ENCODE measurements at places on chromosomes 6 and 20.
A peak's percentile ranks its signal among the peaks of the same experiment; 100 is the strongest.

GRCh38 chr6:43970913-43971775, 156.1 kb downstream of the MRPL14 start:
- DNase-seq = no peak

- DNase-seq = no peak
Observed at GRCh38 chr6:168968228-168968627, 285.4 kb downstream of the THBS2 start.

DNA sequence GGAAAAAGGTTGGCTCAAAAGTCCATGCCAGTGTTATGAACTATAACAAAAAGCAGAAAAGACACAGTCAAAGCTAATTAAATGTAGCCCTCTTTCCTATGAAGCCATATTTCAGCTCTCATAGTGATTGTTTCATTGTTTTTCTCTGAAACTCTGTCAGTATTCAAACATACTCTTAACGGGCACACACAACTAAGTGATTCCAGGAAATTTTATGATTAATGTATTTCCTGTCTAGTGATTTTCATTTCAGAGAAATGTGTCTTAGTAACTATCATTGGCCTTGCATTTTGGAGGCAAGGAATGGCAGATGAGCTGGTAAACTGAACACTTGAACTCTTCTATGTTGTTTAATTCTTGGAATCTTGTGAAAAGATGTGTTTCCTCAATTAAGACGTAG, 68.0 kb downstream of the CLVS2 start:
- DNase-seq = no peak

- no peak for DNase-seq
Observed at GRCh38 chr20:46803123-46804020, 91.3 kb upstream of the EYA2 start.

DNA sequence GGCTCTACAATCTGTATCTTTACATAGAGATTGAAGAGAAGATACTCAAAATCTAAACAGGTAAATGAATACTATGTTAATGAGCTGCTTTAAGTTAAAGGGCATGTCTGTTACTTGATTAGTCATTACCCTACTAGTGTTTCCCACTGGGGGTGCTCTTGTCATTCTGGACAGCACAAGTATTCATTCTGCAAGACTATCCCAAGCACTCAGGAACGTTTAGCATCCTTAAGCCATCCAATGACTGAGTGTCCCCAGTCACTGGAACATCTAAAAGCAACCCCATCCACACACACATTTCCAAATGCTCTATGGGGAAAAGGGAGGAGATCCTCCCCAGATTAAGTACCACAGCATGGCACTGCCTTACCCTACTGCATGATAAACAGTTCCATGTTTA, 25.7 kb downstream of the EZR start:
- DNase-seq = no peak

GRCh38 chr20:39871013-39871412, 818.0 kb downstream of the MAFB start:
- DNase-seq = no peak

DNA sequence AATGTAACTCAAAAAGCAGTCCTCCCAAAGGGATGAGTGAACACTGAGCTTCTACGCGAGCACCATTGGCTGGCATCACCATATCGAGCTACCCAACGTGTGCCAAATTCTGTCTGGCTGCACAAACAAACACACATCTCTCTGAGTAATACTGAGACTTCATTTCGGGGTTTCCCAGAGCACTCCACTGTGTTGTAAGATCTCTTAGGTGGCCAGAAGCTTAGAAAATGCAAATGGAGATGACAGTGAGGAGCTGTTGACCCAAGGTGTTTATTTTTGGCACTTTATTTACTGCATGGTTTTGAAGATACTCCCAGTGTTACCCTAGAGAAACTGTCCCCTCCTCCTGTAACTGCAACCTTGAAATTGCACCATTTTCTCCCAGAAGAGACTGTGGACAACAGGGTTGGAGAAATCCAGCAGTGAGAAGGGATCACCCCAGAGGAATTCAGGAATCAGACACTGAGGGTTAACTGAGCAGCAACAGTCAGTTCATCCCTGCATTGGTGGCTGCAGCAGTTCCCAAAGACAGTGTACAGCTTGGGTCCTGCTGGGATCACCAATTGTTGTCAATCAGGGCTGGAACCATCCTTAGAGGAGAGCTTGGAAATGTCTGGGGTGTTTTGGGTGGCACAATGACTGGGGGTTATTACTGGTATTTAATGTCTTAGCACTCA, 1.0 kb upstream of the RIPOR2 start:
- DNase-seq = peak; percentile 41

DNA sequence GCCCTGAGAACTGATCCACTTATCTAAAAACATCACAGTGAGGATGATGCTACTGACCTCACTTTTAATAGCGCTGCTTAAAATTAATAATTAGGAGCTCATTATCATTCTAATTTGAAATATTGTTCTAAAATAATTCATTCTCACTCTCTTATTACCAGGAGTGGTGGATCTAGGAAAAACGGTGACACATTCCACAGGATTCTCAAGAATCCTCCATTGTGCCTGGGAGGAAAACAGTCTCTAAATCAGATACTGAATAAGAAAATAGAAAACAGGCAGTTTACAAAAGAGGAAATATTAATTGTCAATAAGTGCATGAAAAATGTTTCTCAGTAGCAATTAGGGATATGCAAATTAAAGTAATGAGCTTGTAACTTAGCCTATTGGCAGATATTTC, 187.4 kb downstream of the TENT5A start:
- no peak for DNase-seq

- DNase-seq = no peak
Observed at GRCh38 chr6:44216677-44217331, at the start of gene MYMX. TSS of gene MYMX (plus strand) at chr6:44216926. CDS start at chr6:44217472, 546 bp downstream.

DNA sequence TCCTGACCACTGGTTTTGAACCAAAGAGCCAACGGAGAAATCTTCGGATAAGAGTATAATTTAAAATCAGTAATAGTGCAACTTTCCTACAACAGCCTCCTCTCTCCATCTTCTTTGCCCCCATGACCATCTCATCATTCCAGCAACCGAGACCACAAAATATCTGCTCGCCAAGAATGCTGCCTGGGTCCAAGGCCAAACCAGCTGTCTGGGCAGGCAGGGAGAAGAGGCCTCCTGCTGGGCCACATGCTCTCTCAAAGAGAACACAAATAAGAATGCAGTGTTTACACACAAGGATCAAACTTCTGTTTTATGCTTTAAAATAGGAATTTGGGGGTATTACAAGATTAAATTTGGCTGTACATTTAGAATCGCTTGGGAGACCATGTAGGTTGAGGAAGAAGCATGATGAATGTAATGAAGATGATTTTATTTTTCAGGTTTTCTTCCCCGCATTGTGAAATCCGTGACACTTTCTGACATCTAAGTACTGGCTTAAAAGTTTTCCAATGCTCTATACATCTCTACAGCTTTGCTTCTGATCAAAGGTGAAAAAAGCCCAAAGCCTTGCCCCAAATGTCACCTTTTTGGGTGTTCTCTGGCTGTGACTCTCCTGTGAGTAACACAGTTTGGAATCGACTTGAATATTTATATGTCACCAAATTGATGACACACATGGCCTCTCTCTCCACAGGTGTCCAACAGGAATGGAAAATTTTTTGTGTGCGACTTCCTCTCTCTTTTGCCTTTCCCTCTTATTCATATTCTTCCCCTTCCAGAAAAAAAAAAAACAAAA, 79.4 kb upstream of the PROKR2 start:
- DNase-seq = no peak

GRCh38 chr20:52899041-52899608, 73.0 kb upstream of the TSHZ2 start:
- DNase-seq = no peak

DNA sequence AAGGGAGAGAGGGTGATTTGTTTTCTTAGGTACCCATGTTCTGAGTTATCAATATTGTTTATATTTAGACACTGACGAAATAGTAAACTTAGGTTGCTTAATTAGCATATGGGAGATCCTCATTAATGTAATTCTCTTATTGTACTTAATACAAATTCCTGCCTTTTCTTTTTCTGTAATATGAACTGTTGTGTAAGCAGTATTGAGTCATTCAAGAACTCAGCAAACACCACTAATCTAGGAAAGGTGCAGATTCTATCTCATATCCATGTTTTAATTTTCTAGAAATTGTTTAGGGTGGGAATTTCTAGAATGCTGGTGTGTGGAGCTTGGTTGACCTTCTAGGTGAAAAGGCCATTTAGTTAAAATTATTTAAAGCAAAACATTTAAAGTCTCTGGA, 216.0 kb downstream of the ZFAND3 start:
- DNase-seq = no peak

DNA sequence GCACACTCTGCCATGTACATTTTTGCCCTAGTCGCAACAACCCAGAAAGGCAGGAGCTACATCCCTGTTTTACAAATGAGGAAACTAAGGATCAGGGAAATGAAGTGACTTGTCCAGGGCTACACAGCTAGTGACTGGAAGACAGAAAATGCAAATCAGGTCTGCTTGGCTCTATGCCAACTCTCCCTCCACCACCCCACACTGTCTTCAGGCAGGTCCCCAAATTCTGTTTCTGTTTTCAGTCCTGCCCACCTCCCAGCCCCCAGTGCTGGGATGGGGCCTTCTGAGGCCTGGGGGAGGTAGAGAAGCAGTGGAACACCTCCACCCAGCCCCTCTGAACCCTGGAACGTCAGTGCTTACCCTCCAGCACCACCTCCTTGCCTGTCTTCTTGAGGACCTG, 5.1 kb downstream of the SNTA1 start:
- no peak for DNase-seq

DNA sequence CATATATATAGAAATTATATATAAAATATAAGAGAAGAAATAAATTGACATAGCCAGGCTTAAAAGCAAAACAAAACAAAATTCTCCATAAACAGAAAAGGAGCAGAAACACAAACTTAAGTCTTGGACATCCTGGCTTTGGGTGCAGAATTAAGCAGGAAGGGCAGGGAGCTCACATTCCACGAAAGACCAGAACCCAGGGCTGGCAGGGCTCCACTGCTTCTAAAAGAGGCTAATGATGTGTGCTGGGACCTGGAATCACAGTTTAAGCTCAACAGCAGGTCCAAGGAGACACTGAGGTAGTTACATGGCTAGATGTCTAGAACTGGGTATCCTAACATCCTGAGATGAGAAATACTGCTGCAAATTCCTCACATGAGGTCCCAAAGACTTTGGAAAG, 210.3 kb downstream of the WDR27 start:
- DNase-seq = no peak

DNA sequence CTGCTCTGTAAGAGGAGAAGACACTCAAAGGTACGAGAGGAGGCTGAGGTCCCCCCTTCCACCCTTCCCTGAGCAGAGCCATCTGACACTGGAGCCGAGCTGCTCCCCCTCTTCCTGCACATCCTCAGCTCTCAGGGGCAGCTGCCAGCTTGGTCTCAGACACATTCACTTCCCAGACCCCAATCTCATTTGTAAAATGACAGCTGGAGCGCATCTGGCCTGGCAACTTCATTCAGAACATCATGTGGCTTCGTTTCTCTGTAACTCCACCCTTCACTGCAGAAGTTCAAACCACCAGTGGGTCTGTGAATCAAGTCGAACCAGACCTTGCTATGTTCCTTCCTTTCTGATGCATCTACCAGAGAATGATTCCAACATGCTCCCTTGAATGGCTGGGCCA, 145.6 kb upstream of the CDH4 start:
- no peak for DNase-seq

- no peak for DNase-seq
Observed at GRCh38 chr6:170221052-170221752, 69.7 kb downstream of the DLL1 start.

DNA sequence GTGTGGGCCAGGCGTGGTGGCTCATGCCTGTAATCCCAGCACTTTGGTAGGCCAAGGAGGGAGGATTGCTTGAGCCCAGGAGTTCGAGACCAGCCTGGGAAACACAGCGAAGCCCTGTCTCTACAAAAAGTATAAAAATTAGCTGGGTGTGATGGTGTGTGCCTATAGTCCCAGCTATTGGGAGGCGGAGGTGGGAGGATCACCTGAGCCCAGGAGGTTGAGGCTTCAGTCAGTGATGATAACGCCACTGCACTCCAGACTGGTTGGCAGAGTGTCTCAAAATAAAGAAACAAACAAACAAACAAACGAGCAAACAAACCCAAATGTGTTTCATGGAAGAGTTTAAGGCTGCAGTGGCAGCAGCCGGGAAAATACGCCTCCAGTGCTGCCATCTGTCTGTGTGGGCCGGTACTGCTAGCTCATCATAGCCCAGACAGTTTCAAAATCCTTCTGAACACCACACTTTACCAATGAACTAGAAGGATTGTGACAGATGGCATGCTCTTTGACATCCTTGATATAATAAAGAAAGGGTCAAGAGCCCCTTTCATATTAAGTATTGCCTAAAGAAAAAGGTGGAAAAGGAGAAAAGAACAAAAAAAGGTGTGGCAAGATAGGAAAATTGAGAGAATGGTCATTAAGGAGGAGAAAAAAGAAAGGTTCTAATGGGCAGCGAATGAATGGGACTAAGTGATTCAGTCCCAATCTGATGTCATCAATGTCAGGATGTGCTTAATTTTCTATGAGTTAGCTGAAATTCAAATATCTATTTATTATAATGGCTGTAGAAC, 298.6 kb downstream of the SYNE1 start:
- peak; percentile 25 for DNase-seq

- DNase-seq = peak; percentile 8
Observed at GRCh38 chr6:24520929-24521546, 26.3 kb downstream of the ALDH5A1 start.

GRCh38 chr6:169975286-169975685, 223.9 kb downstream of the ERMARD start:
- no peak for DNase-seq

DNA sequence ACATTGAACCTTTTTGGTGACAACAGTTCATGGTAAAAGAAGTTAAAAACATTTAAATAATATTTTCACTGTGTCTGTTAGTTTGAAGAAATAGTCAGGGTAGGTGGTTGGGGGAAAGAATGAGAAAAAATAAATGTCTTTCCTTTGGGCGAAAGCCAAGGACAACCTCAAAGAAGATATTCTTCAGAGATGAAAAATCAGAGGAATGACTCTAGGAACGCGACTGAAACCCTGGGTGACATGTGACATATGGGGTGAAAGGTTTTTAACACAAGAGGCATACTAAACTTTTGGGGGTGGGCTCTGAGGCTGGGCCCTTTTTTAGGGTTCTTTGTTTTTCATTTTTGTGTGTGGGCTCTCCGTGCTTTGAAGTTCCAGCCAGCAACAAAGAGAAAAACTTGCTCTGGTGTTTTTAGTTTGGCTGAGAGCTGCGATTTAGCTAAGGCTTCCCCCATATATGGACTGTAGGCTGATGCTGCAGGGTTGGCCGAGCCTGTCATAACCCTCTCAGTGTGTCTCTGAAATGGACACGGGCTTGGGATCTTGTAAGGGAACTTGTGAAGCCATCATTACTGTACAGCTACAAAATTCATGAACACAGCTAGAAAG, 610.1 kb upstream of the ARID1B start:
- no peak for DNase-seq

DNA sequence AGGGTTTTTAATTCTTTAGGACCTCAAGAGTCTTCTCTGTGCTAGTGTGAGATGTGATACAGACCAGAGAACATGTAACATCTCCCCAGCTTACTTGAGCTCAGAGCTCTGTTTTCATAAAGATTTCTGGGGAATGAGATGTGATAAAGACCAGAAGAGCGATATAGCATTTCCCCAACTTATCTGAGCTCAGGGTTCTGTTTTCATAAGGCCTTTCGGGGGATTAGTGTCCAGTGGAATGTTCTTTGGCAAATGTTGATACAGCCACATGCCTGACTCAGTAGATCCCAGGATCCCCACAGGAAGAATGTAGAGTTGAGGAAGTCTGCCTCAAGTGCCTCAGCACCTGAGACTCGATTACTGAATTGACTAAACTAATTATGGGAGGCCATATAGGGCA, 18.7 kb upstream of the TOP1 start:
- DNase-seq = no peak

GRCh38 chr6:113500221-113500620, 356.9 kb upstream of the MARCKS start:
- DNase-seq = no peak

GRCh38 chr20:49867453-49868215, 47.7 kb downstream of the SPATA2 start:
- no peak for DNase-seq
